ENCODE measurements at places on chromosomes 5 and 9. TPM values are rescaled to one million over a fixed set of nuclear protein-coding genes. Genes with fewer than 3 reads are reported as not detected.

TMEM215 gene
- total RNA-seq: 0.27 TPM

DNA sequence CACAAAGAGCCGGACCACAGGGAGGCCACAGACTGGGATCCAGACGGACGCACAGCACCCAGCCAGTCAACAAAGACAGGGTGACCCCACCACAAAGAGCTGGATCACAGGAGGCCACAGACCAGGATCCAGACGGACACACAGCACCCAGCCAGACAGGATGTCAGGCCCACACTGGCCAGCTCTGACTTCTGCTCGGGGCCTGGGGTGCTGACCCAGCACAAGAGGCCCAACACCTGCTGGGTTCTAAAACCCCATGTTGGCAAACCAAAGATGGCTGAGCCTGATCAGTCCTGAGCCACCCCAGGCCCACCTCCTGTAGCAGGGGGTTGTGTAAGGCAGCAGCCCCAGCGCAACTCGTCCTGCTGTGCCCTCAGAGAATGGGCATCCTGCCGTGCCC is 5.2 kb upstream of the DPH7 start:
- no peak for DNase-seq

NOXA1 gene
- 14.3 TPM for total RNA-seq

CKS2 gene
- total RNA-seq: 115 TPM

DNA sequence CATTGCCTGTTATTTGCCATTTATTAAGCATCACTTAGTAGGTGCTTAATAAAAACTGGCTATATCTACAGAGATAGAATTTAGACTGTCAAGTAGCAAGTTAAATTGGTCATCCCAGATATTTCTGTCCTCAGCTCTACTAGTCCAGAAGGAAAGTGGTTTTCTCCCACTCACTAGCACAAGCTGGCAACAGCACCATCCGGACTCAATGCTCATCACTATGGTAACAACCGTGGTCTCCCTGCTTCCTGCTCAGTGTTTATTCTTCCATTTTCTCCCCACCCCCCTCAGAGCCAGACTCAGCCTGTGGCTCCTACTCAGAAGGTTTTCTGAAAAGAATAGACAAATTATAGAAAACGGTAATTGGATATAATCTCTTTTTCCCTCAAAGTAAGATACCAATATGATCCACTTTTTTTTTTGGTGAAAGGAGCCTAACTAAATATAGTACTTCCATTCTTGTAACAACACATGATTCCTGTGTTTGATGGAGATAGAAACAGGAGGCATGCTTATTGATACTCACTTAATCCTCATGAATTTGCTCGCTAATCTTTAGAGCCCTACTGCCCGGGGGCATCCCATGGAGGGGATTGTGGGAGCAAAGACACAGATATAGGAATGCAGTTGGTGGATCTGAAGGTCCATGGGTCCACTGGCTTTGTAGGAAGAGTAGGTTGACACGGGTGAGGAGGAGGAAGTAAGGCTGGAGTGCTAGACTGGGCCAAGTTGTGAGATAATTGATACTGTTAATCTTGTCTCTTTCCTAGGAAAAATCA is 191.4 kb downstream of the MAN2A1 start:
- DNase-seq: no peak

RNF183 gene
- total RNA-seq: 0.77 TPM

DNA sequence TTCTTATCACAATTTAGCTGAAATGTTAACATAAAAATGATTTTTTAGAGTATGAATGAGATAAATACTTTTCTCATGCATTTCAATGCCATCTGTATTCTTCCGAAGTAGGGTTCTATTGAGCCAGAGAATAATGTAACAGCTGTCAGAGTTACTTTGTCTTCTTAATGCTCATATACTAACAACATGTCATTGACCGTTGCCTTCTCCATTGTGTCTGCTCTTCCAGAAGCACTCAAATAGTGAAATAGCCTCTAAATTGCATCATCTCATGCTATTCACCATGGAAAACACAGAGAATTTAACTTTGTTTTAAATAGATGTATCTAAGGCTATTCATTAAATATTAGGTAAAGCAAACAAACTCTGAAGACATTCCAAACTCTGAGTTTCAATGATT is 1875.9 kb upstream of the CDH9 start:
- no peak for DNase-seq

- no peak for DNase-seq
Observed at GRCh38 chr5:38707352-38708210, 138.2 kb upstream of the OSMR start.

CYLC2 gene
- total RNA-seq: not detected

CDKN2A gene
- 9.0 TPM for total RNA-seq

All from type B pancreatic cell (in vitro differentiated cells).